ENCODE measurements at places on chromosomes 5 and 9.

- no peak for DNase-seq
Measured at GRCh38 chr9:81079055-81079454, 610.3 kb downstream of the TLE1 start.

DNA sequence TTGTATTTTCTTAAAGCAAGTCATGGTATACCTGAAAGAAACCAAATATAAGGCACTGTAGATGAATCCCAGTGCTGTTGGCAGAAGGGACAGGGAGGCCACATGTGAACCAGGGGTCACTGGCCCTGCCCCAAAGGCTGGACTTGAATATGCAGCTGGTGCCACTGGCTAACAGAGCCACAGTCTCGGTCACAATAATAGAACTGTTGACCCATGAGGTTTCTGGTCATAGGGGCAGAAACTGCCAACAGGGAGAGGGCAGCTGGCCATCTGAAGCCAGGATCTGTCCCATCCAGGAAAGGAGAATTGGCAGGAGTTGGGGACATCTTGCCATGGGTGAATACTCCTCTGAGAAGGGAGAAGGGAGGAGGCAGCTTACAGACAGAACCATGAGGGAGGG lies 31.9 kb downstream of the PALM2AKAP2 start:
- no peak for DNase-seq

DNA sequence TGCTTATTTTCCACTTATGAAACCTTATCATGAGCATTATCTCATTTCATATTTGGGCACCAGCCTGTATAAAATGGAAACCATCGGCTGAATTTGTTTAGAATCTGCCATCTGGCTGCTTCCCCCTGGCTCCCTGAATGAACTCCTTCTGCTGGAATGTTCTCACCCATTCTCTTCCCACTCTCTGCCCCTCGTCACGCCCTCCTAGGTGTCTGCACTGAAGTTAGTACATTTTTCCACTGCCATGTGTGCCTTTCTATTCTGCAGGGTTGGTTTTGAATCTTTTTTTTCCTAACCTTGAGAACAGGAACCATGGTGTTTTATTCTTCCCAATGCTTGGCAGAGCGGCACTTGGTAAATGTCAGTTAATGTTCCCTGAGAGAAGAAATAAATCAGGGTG lies 359.7 kb downstream of the MLLT3 start:
- DNase-seq: no peak

GRCh38 chr5:142849466-142849865 lies 79.3 kb downstream of the ARHGAP26 start:
- no peak for DNase-seq

DNA sequence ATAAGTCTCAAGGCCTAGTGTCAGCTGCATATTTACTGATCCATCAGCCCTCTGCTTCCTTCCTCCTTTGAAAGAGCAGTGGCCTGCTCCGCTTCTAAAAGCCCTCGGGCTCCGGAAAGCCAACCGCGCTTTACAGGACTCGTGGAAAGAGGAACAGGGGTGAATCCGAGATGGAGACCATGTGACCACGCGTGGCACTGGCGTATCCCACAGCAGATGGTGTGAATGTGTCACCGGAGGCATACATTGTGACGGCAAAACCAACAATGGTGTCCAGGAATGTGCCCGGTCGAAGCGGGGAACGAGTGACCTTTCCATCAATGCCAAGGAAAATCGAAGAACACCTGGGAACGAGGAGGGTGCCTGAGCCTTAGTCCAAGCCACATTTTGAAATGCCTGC lies 484.6 kb downstream of the SPATA31A7 start:
- no peak for DNase-seq

GRCh38 chr5:71907001-71907588 lies 188.0 kb downstream of the CARTPT start:
- no peak for DNase-seq

Measured in kidney glomerular epithelial cell (primary cell).